ENCODE measurements at places on chromosomes 12 and 14.

DNA sequence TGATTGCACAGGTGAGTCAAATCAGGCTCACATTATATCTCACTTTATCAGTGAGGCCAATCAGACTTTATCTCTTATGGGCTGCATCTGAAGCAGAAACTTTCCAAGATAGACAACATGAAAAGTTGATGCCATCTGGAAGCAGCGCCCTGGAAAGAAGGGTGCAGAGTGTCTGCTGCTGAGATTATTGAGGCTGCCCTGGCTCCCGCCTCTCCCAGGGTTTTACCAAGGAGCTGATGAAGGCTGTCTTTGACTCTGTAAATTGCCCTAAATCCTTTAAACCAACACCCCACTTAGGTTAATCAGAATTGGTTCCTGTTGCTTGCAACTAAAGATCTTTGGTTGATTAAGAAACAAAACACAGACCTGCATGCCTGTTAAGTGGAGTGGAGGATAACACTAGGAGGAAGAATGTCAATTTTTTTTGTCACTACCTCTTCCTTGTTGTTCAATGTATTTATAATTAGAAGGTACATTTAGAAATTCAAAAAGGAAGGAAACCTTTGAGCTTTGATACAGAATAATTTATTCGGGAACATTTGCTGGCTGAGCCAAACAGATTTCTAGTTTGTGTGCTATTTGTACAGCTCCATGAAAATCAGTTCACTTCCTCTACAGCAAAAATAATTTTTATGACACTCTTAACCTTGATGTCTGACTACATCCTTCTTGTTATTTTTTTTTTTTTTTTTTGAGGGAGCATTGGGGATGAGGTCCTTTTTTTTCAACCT is 104.1 kb downstream of the VEZT start:
- DNase-seq = no peak

- no peak for DNase-seq
Measured at GRCh38 chr14:89293314-89293916, 123.6 kb downstream of the FOXN3 start.

DNA sequence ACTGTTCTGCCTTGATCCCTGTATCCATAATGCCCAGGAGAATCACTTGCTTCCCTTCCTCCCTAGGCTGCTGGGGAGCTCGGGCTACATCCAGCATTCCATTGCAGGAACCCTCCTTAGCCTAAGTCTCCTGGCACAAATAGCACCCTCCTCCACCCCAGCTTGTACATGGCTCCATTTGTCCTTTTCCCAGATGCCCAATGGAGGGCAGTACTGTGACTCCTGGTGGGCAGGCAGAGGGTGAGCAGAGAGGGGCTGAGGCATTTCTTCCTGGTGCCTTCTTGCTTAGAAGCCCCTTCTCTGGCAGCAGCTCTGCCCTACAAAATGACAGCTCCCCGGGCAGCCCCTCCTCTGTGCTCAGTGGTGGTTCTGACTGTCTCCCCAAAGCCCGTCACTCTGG is 86.5 kb downstream of the RBM19 start:
- DNase-seq = no peak

DNA sequence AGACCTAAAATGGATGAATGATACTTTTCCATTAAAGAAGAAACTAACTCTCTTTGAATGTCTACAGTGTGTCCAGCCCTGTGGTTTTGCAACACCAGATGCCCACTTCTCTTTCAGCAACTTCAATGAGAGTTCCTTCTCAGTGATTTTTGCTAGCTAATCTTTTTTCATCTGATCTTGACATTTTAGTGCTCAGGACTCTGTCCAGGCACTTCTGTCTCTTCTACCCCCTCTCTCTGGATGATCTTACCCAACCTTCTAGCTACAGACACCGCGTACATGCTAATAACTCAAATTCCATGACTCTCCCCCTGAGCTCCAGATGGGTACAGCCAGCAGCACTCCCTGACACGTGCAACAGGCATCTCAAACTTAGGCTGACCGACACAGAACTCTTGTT is 161.1 kb upstream of the FOXN3 start:
- no peak for DNase-seq

- DNase-seq = no peak
Measured at GRCh38 chr12:119201789-119202543, 23.2 kb downstream of the HSPB8 start.

- DNase-seq = no peak
Measured at GRCh38 chr12:34287437-34287836, 265.1 kb downstream of the ALG10 start.

DNA sequence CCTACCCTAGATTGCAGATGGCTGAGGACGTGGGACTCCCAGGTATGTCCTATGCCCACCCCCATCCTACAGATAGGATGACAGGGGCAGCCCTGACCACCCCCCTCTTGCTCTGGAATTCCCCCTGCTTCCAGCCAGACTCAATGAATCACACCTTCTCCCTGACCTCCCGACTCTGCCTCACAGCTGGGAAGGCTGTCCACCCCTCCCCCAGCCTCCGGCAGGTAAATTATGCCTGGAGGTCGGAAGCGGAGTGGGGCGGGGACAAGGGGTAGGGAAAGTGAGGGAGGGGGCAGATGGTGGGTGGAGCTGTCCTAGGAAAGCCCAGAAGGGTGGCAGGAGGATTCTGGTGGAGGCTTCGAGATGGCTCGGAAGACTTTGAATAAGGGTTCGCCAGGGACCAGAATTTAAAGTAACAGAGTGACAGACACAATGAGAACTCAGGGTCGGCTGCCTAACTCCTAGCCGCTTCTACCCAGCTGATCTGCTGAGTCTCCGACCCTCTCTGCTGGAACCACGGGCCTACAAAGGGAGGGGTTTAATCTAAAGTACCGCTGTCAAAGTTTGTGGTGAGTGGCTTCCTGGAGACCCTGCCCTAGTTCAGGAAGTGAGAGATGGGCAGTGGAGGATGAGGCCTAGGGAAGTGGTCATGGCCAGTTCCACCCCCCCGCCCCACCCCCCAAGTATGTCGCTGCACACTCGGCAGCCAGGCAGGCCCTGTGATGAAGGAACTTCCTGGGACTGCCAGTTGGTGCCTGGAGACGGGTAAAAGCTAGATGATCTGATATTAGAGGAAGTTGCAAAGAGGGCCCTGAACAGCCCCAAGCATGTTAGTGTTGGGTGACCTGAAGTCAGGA is 4.2 kb downstream of the PLEKHG3 start:
- no peak for DNase-seq

Data from GOT3 (cell line).